ENCODE measurements at places on chromosomes 6 and 20. TPM values are rescaled to one million over a fixed set of nuclear protein-coding genes. Genes with fewer than 3 reads are reported as not detected.

RWDD2A gene
- total RNA-seq = 4.4 TPM

MYCT1 gene
- total RNA-seq = 15.2 TPM

GPLD1 gene
- 6.2 TPM for total RNA-seq

OR2H2 gene
- total RNA-seq = not detected

NKX2-4 gene
- total RNA-seq = not detected

HLA-DOB gene
- total RNA-seq = not detected

GPX5 gene
- not detected for total RNA-seq

ZNF831 gene
- total RNA-seq = 1.2 TPM

ABHD16B gene
- not detected for total RNA-seq

PNLDC1 gene
- total RNA-seq = not detected

B3GALT4 gene
- total RNA-seq = 23.8 TPM

HLA-G gene
- total RNA-seq = not detected

DZANK1 gene
- total RNA-seq = 1.4 TPM

BPIFA1 gene
- not detected for total RNA-seq

ADGRF4 gene
- total RNA-seq = 0.46 TPM

JPH2 gene
- total RNA-seq = 173 TPM

BCAS1 gene
- total RNA-seq = 0.35 TPM

PRDM13 gene
- not detected for total RNA-seq

MYLK2 gene
- total RNA-seq = 0.31 TPM
